Transverse colon (tissue), 4 donors: ENCODE measurements at places on chromosomes 4 and X. TPM values are rescaled to one million over a fixed set of nuclear protein-coding genes. Genes with fewer than 3 reads are reported as not detected.

The SPATA18 gene
- 9.4 TPM for total RNA-seq

DNA sequence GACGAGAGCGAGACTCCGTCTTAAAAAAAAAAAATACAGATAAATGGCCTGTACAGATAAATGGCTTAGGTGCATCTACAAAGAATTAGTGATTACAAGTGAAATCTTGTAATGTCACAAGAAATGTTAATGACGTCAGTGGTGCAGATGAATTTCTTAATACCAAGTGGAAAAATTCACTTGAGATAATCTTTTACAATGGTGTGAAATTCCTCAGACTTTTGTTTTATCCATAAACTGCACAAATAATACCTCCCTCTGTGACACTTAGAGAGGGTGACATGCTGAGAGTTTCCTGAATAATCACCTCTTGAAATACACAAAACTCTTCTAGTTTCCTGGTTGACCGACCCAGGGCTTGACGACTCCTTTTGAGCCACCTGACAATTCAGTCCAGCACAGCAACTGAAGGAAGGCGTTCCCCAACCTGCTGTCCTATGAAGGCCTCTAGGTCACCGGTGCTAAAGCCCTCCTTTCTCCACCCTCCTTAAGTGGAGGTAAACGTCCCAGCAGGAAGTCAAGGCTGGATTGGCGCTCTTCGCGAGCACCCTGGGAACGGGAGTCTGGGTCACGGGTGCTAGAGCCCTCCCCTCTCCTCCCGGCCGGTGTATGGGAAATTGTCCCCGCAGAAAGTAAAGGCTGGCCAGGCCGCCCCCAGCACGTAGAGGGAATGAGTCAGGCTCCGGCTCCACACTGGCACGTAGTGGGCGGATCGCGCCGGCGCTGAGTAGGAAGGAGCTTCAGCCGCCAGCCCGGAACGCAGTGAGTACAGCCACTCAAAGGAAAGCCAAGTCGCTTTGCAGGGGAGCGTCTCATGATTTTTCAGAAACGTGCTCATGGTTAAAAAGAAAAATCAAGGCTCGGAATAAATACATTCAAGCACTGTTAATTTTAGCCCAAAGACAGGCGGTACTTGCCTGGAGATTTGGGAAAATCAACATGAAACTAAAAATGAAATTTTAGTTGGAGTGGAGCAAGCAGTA, at the start of gene TMEM144:
TMEM144 (plus strand) TSS at position 662 of the 983 bp plus-strand sequence. CDS start 2,182 bp downstream, outside the sequence.
- peak; percentile 92 for DNase-seq

The MANBA gene
- 32.2 TPM for total RNA-seq

DNA sequence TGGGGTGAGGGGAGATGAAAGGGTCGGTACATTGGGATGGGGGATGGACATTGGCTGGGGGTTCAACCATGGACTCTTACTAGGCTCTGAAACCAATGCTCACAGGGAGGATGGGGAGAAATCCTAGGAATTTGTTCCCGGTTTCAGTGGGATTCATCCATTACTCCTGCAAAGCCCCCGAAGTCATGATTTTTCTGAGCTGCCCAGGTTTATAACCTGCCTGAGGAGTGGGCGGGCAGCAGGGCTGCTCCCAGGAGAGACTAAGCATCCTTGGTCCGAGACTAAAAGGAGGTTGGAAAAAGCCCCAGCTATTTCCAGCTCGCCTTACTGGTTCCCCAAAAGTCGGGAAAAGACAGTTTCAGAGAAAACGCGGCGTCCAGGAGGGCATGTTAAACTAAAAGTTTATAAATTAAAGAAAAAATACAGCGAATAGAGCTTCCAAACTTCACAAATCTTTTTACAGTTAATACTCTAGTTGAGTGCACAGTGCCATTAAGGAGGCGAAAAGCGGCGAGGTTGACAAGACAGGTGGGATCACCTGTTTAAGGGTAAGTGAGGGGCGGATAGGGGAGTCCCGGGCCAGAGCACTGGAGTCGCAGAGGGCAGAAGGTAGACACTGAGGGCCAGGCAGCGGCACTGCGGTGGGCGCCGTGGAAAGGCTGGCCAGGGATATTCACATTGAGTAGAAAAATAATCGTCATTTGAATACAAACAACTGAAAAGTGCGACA, 3.7 kb downstream of the NKX3-2 start:
- DNase-seq: no peak

GRCh38 chr4:86184216-86184900, 175.5 kb downstream of the MAPK10 start:
- DNase-seq: no peak

DNA sequence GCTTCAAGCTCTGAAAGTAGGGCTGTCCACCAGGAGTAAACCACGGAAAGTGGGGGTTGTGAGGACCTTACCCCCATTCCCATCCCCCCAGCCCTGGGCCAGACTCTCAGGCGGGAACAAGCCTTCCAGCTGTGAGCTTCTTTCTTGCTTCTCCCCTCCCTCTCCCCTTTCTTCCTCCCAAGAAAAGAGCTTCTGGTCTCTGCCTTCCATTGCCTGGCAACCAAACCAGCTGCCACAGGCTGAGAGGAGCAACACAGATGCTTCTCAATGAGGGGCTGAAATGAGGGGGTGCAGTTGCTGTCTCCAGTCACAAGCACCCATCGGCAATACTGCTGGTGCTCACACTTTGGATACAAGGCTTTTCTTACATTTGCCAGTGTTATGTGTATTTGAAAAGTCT, 72.5 kb downstream of the SLC16A2 start:
- no peak for DNase-seq

GRCh38 chr4:5998333-5998936, 19.8 kb downstream of the C4orf50 start:
- DNase-seq: peak; percentile 41

GRCh38 chr4:140935254-140935653, 179.1 kb upstream of the TBC1D9 start:
- DNase-seq: no peak

- no peak for DNase-seq
These were observed 32.5 kb upstream of the TMPRSS11B start for GRCh38 chr4:68278029-68278428.

DNA sequence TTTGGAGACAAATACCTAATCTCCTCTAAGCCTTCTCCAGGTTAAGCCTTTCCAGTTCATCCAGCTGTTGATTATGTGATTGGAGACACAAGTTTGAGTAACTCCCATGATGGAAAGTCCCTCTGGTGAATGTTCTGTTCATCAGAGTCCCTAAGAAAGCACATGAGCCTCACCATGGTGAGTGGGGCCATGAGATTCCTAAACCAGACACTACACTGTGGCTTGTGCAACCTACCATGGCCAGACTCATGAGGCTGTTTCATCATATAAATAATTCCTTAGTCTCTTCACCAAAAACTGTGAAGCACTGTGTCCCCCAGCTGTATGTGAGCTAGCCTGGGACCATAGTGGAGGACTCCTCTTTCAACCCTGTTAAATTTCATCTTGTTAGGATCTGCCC, 14.4 kb downstream of the PKD2 start:
- no peak for DNase-seq

The RAB40A gene
- total RNA-seq: not detected

DNA sequence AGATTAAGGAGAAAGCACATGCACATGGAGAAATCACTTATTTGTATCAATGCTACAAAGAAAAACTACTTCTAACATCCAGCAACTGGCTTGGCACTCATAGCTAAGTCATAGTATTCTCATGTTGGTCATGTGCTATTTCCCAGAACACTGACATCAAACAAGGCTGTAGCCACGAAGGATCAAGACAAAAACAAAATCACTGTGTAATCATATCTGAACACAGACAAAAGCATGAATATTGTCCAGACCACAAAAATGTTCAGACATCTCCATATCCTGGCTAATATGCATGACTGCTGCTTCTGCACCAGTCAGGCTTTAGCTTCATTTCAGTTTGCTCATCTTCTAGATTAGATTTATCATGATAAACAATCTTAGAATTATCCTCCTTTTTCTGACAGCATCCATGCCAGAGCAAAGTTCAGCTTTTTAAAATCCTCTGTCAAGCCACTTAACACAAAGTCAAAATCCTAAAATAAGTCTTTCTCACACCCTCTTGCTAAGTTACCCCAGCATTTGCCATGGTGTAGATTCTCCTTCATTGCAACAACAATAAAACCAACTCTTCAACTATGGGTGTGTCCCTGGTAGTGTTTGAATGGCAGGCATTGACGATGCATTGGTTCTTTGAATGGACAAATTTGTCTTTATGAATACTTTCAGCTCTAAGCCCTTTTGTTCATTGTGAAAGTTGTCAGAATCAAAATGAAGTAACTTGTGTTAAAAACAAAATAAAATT, 39.1 kb upstream of the NPFFR2 start:
- no peak for DNase-seq

The NAP1L3 gene
- total RNA-seq: 1.1 TPM
